CD4-positive, alpha-beta T cell treated with Interleukin-2 at 100 ng/mL for 4 hours (primary cell): ENCODE measurements at places on chromosomes 1 and 21.
A peak's percentile ranks its signal among the peaks of the same experiment; 100 is the strongest.

- no peak for DNase-seq
Measured at GRCh38 chr1:57858740-57859139, 434.9 kb upstream of the DAB1 start.

DNA sequence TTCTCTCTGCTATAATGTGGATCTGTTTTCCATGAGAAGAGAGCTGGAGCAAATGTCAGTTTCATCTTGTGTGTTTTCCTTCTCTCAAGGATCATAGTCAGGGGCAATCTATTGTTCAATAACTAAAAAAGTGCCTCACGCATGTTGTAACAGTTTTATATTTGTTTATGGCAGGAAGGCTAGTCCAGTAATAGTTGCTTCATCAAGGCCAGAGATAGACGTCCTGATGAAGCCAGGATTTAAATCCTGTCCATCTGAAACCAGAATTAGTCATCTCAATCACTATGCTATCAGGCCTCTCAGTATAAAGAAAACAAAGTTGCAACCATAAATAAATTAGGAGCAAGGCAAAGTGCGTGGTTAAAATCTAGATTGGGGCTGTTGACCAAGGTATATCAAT, 30.2 kb upstream of the DUSP10 start:
- no peak for DNase-seq

DNA sequence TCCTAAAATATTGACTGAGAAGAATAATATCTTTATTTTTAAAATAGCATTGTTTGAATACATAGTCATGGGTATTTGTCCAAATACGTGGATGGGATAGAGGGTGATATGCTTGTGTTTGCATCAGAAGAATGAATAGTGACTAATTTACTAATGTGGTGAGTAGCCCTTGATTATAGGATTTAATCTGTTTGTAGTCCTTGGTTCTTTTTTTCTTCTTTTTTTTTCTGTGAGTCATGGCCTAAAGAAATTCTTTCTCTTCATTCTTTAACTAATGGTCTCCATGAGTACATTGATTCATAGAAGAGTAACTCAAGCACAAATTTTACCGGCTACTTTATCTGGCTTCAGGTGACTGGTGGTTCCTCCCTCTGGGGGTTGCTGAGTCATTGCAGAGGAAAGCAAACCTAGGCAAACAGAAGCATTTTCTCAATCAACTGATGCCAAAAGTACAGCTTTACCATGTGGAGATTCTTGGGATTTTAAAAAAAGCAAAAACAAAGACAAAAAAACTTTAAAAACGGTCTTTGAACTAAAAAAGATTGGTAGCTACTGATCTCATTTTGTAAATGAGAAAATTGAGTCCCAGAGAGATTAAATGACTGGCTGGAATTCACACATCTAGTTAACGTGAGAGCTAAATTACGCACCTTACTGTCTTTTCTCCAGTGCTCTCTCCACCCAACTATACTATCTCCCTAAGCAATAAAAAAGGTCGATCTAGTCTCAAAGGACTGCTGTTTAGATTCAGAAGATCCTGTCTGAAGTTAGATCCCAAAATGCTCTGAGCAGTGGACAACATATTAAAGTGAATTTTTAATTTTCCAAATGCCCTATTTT, 40.5 kb downstream of the AK5 start:
- no peak for DNase-seq

- no peak for DNase-seq
Measured at GRCh38 chr1:161772397-161772796, 6.3 kb downstream of the ATF6 start.

DNA sequence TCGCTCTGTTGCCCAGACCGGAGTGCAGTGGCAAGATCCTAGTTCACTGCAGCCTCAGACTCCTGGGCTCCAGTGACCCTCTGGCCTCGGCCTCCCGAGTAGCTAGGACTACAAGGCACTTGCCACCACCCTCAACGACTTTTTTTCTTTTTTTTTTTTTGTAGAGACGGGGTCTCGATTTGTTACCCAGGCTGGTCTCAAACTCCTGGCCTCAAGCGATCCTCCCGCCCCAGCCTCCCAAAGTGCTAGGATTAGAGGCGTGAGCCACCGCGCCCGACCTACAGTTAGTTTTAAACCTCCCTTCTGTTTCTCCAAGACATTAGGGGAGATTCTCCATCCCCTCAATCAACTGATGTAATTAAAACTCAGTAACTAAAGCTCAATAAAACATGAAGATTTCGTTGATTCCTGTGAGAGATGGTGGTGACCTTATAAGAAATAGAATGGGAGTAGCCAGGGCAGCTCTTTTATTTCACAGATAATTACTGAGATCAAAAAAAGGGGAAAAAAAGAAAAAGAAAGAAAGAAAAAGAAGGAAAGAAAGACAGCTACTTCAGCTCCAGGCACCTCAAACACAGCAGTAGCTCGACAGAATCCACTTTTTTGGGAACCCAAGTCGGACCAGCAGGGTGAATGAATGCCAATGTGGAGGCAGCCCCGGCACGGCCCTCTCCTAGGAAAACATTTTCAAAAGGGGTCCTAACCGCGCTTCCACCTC, 598 bp downstream of the GON4L start:
- no peak for DNase-seq

DNA sequence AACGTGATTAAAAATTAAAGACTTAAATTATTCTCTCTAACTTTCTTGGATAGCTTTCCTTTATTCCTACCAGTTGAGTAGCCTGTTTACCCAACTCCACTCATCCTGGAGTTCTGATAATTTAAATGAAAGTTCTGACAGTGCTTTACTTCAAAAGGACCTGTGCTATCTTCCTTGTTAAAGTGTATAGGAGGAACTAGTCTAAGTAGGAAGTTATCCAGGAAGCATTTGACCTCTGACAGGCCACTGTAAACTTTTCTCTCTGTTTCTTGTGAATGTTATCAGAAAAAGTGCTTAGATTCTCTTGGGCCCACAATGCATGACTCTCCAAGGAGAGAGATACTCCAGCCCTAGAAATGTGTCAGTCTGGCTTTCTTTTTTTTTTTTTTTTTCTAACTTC, 9.2 kb downstream of the UAP1 start:
- no peak for DNase-seq

- DNase-seq, result no peak
Measured at GRCh38 chr1:235504122-235504493, at the start of gene B3GALNT2. Gene B3GALNT2 (minus strand): TSS chr1:235504452. CDS start chr1:235504252, 200 bp downstream.

- no peak for DNase-seq
Measured at GRCh38 chr1:228371741-228372182, 34.9 kb downstream of the TRIM11 start.

- DNase-seq, result no peak
Measured at GRCh38 chr1:30290581-30290980, 432.8 kb downstream of the MATN1 start.

- DNase-seq, result no peak
Measured at GRCh38 chr1:109027841-109028240, 14.1 kb downstream of the WDR47 start.

- no peak for DNase-seq
Measured at GRCh38 chr1:155073377-155074242, 5.0 kb upstream of the EFNA3 start.

DNA sequence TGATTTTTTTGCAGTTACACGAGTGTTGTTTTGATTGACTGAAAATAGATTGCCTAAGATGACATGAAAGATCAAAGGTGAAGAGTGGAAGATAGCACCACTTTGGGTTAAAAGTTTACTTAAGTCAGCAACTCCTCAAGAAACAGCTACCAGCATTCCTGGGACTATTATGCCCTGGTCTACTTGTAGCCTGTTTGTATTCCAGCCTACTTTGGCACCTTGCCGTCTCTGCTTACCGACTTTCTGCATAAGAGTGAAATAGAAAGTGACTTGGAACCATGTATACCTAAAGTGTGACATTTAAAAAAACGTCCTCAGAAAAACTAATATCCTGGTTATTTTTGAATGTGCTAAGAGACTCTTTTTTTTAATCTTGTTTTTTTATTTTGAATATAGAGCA, 631.5 kb upstream of the PTBP2 start:
- DNase-seq, result no peak

DNA sequence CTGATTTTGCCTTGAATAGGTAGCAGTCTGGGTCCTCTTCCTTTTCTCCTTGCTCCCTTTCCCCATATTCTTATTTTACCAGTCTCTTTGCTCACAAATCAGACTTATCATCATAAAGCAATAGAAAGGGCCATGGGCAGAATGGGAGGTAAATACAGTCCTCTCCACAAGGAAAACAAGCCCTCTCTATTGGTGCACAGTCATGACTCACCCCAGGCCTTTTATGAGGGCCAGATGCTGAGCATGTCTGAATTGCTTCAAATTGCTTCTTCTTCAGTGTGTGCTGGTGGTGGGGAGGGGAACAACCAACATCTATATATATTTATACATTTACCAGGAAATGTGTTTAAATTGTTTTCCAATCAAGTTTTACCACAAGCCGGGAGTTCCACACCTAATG, 75.2 kb downstream of the GFI1 start:
- DNase-seq, result peak; percentile 26

DNA sequence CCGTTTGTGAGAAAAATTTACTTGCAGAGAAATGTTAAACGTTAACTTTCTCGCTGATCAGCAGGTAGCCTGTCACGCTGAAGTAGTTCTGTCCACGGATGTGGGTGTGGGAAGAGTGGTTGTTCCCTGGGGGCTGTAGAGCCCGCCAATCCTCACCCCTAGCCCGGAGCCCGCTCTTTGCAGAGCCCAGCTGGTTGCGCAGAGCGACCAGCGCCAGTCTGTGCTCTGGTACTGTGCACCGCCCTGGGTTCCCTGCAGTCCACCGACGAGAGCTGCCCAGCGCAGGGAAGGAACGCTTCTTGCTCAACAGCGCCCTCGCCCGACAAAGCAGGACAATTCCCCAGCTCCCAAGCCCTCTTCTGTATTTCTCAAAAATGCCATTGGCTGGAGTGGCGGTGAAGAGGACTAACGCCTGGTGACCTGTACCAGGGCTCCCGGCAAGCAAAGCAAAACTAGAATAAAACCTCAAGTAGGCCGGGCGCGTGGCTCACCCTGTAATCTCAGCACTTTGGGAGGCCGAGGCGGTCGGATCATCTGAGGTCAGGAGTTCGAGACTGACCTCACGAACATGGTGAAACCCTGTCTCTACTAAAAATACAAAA, 3.3 kb downstream of the RIPPLY3 start:
- peak; percentile 74 for DNase-seq

DNA sequence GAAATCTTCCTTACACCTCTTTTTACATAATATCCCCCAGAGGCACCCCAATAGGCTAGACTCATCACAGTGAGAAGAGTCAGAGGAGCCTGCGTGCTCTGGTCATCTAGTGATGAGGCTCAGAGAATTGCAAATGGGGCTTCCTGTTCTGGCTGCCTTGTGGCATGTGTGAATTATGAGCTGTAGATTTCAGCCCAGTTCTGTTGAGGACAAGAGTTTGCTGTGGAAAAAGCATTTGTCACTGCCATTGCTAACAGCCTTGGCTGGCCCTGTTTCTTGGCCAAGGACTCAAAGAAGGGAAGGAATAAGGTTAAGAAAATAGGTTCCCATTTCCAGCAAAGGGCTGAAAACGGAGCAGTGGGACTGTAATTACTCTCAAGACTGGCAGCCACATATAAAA, 30.7 kb downstream of the MRAP start:
- no peak for DNase-seq

- no peak for DNase-seq
Measured at GRCh38 chr1:51284487-51284954, 45.8 kb downstream of the TTC39A start.

DNA sequence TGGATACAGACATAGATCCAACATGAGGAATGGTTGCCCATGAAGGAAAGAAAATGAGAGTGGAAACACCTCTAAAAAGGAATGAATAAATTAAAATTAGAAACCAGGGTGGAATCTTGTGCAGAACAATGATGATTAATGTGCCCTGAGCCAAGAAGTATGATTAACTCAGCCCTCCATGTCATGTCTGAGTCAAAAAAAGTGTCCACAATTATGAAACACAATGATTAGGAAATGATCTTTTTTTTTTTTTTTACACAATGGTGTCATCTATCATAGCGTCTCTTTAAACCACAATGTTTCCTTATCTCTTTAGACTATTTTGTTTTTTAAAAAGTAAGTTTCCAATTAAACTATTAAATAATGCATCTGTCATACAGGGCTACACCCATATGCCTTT, 78.9 kb upstream of the RAB4A start:
- DNase-seq, result peak; percentile 26

DNA sequence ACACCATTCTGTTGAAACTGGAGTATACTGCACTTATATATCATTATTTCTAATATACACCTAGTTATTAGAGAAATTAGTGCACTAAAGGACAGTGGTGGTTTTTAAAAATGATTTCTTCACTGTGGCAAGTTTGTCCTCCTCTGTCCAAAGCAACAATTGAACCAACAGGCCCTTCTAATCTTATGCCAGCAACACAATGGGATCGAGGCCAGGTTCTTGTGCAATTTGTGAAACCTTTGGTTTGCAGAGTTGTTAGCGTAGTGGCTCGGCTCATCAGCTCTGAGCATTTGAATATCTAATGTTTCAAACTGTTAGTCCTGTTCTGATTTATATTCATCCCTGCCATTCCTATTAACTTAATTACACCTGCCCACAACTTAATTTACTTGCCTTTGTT, 9.9 kb upstream of the LRRC39 start:
- no peak for DNase-seq

GRCh38 chr21:39484711-39485276, 33.0 kb downstream of the SH3BGR start:
- no peak for DNase-seq

- no peak for DNase-seq
Measured at GRCh38 chr1:229303855-229304254, 32.9 kb downstream of the RAB4A start.

GRCh38 chr1:234942879-234943506, 185.6 kb downstream of the TOMM20 start:
- DNase-seq, result no peak

- DNase-seq, result no peak
Measured at GRCh38 chr1:75426688-75427087, 184.2 kb downstream of the SLC44A5 start.

DNA sequence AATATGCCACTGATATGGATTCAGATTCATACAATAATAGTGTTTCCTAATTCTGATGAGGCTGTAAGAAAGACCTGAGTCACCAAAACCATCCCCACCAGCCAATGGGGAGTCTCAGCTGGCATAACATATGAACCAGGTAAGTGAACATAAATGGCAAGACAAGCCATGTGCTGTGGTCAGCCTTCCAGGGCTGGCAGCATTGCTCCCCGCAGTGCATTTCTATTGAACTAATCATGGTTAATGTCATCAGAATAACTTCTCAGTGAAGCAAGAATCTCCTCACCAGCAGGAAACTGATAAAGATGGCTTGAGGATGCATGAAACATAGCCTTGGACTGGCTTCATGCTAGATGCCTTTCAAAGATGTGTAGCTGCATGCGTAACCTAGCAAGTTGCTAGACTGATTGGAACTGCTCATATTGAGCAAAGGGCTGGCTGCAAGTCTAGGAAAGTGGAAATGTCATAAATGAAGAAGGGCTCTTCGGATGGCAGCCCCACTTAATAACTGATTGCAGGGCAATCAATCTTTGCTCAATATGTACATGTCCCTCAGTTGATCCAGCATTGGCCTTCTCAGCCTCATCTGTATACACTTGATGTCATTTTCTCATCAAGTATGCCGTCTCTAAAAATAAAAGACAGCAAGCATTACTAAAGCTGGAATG, 88.0 kb downstream of the NTNG1 start:
- no peak for DNase-seq

DNA sequence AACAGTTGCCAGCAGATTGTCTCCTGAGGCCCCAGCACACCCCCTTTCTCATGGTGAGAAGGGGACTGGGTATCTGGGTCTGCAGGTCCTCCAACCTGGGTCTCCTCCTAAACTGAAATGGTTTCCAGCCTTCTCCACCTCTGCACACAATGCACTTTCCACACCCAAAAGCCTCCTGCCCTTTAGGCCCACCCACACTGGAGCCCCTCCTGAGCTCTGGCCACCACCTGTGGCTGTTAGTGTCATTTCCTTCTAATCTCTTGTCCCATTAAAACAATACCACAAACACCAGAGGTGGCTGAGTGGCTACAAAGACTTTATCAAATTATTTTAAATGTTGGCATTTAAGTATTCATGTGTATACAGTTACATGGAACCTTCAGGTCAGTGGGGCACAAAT, 11.5 kb downstream of the GPR3 start:
- DNase-seq, result no peak
